ENCODE measurements at places on chromosomes 7 and 10.

GRCh38 chr7:118183428-118183785 lies 557 bp upstream of the LSM8 start:
- no peak for DNase-seq

GRCh38 chr7:12601302-12601869 lies 30.9 kb downstream of the SCIN start:
- no peak for DNase-seq

DNA sequence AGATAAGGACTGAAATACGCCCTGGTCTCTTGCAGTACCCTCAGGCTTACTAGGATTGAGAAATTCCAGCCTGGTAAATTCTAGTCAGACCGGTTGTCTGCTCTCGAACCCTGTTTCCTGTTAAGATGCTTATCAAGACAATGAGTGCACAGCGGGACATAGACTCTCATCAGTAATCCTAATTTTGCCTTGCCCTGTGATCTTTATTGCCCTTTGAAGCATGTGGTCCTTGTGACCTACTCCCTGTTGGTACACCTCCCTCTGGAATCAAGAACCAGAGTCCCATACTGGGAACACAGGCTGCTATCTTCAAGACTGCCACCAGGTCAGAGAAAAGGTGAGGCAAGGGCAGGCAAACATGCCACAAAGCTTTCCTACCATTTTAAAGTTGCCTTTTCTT lies 7.2 kb downstream of the C10orf53 start:
- no peak for DNase-seq

GRCh38 chr7:21300692-21301091 lies 127.2 kb upstream of the SP4 start:
- DNase-seq: no peak

- no peak for DNase-seq
Measured at GRCh38 chr7:133431134-133431724, 178.4 kb downstream of the EXOC4 start.

GRCh38 chr7:36986511-36986933 lies 262.2 kb upstream of the AOAH start:
- no peak for DNase-seq

DNA sequence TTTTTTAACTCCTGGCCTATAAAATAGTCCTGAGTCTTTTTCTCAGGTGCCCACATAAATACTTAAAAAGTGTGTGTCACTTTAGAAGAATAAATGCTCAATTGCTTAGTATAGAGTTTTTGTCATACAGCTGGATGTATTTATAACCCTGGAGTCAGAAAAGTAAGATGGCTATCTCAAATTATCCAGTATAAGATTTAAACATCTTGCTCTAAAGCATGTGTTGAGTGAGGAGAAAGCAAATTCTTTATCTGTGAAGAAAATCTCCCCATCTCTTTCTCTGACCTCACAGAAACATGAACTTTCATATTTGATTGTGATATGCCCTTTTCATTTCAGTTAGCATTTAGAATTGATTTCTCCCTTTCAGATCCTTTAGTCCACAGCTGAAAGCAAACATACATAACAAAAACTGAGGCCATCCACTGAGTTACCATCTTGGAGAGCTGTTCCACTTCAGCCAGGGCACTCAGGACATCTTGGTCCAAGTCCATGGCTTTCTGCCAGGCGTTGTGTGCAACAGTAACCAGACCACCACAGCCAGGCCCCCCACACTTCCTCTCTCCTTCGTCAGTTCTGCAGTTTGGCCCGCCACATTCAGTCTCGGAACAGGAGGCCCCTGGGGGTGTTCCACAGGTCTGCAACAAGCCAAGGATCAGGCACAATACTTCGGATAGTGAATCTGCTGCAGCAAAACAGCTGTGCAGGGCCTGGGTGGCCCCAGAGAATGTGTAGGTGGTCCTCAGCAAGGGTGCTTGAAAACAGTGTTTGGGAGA lies 40.9 kb downstream of the DLD start:
- no peak for DNase-seq

- no peak for DNase-seq
Measured at GRCh38 chr7:20200361-20200760, 16.8 kb downstream of the MACC1 start.

- no peak for DNase-seq
Measured at GRCh38 chr10:108812296-108812695, 1111.0 kb downstream of the XPNPEP1 start.

DNA sequence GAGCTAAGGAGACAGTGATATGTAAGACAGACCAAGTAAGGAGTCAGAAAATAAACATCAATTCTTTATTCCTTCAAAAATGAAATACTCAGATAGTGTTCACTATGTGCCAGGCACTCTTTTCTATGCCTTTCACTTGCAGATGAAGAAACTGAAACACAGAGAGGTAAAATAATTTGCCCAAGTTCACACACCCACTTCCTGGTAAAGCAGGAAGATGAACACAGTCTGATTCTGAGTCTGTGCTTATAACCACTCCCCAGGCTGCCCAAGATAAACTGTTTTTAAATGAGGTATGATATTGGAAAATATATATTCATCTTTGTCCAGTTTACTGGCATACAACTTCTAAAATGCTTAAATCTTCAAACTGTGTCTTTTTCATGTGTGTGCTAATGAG lies 294.4 kb upstream of the NPVF start:
- DNase-seq: no peak

DNA sequence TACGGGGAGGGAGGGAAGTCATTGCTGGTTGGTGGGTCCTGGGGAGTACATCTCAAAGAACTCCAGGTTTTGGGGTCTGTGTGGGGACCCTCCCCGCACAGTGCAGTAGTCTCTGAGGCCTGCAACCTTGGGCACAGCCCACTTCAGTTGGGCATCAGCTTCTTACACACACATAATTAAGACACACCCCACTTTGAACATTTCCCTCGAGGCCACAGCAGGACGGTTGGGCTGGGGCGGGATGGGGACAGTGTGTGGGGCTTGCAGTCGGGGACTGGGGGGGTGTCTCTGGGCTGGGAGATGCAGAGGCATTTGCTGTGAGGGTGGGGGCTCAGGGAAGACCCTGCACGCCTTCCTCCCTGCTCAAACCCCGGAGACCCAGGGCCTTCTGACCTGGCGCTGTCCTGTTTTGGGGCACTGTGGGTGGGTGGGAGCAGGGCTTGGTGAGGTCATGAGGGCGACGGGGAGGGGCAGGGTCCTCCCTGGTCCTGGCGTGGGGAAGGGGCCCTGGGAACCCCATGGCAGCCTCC lies 1.3 kb downstream of the LFNG start:
- no peak for DNase-seq

GRCh38 chr10:18325889-18326531 lies 185.8 kb downstream of the CACNB2 start:
- no peak for DNase-seq

DNA sequence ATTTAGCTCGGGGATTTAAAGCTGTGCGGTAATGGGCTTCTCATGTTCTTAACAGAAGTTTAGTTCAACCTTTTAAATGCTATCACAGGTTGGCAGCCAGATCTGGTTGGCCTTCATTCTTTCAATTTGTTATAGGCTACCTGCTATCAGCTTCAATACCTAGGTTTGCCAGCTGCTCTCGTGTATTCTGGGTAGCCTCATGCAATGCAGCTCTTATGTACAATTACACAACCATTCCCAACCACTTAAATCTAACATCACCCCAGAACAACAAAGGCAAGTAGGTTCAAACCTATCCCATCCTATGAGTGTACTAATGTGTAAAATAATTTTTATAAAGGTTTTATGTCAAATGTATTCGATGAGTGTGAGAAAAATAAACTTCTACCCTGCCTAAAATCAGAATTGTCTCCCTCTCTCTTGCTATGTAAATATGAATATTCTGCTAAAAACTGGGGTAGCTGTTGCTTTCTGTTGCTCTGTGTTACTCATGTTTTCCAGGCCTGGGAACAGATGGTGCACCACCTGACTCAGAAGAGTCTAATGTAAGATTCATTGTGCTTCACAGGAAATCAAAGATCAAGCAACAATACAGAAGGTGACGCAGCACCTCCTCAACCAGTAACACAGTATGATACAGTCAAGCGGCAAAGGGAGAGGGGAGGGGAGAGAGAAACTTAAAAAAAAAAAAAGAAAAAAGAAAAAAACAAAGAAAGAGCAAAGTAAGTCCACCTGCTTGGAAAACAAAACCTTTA lies 188.6 kb downstream of the ETV1 start:
- no peak for DNase-seq

- DNase-seq: no peak
Measured at GRCh38 chr7:47382200-47382599, 199.7 kb downstream of the TNS3 start.

DNA sequence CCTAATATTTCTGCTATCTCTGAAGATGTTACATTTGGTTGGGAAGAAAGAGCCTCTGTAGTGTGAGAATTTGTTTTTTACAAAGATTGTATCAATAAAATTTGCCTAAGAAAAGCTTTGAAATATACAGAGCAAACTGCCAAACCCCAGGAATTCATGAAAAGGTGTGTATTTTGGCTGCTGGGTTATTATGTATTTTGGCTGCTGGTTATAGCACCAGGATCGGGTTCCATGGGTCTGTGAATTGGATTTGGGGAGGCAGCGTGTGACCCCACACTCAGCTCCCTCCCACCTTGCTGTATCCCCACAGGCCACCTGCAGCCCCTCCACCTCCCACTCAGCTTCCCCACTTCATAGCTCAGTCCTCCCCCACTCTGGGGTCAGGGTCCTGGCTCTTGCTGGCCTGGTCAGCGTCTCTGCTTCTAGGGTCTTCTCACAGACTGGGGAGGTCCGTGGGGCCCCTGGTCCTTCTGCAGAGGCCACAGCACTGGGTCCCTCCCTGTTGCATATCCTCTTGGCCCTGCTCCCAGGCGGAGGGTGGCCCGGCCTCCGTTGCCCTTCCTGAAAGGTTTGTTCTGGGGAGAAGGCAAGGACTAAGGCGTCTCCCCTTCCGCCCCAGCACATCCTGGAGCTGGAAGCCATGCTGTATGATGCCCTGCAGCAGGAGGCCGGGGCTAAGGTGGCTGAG lies 24.0 kb upstream of the DPYSL4 start:
- DNase-seq: no peak

DNA sequence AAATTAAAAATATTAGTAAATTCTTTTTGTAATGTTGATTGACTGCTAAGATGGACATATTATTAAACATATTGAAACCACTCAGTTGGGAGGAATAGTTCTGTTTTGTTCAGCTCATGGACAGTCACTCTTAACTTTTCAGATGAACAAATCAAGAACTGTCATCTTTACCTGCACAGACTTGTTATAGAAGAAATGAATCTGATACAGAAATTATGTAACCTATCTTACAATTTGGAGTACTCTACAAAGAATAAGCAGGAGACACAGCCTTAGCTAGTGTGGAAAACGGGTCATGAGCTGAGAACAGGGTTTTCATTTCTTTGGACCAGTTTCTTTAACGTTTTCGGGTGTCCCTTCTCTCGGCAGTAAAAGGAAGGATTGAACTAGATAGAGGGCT lies 1.2 kb upstream of the ANLN start:
- DNase-seq: no peak

- DNase-seq: no peak
Measured at GRCh38 chr7:71486414-71486813, 354.5 kb downstream of the GALNT17 start.

DNA sequence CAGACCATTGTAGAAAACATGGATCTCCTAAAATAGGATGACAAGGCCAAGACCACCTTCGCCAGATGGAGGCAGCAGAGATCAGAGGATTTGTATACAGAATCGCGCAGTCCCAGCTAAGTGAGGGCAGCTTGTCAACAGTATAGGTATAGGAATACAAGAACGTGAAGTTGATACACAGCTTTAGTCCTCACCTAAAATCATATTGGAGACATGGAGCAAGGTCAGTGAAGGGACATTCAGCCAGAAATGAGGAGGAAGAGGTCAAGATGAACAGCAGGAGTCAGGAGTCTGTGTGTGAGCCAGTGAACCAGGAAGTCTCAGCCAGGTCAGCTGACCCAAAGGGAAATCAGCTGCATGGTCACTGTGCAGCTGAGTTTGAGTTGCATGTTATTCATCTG lies 263.4 kb upstream of the PRKCQ start:
- no peak for DNase-seq

- DNase-seq: no peak
Measured at GRCh38 chr7:53877688-53878087, 664.5 kb upstream of the VSTM2A start.

GRCh38 chr10:131689016-131689415 lies 211.8 kb upstream of the PPP2R2D start:
- DNase-seq: no peak

GRCh38 chr10:84783386-84783785 lies 455.0 kb downstream of the CCSER2 start:
- DNase-seq: no peak

DNA sequence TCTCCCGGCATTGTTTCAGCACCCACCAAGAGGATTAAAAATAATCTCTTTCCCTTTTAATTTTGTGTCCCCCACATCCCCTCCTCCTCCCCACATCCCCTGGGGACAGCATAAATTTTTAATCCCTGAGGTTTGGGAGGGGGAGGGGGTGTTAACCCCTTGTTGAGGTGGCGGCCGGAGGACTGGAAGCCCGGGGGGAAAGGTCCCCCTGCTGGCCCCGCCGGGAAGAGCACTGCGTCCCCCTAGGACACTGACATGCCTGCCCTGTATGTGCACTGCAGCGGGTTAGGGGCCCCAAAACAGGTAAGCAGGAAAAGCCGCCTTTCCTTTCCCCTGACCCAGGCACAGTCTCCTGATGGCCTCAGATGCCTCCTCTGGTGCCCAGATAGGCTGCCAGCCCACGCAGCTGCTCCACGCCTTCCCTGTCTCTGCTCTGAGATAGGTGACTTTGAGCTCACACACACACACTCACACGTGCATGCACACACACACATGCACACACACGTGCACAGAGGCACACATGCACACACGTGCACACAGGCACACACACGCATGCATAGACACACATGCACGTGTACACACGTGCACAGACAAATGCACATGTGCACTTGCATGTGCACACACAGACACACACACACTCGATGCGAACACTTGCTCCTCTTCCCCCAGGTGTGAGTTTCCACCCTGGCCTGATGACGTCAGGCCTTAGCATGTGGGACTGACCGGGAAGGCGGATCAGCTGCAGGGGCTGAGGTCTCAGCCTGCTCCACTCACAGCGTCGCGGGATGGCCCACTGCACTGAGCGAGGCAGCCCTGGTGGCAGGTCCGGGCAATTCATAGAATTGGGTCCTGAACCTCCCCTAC lies 12.3 kb downstream of the CNPY1 start:
- no peak for DNase-seq

DNA sequence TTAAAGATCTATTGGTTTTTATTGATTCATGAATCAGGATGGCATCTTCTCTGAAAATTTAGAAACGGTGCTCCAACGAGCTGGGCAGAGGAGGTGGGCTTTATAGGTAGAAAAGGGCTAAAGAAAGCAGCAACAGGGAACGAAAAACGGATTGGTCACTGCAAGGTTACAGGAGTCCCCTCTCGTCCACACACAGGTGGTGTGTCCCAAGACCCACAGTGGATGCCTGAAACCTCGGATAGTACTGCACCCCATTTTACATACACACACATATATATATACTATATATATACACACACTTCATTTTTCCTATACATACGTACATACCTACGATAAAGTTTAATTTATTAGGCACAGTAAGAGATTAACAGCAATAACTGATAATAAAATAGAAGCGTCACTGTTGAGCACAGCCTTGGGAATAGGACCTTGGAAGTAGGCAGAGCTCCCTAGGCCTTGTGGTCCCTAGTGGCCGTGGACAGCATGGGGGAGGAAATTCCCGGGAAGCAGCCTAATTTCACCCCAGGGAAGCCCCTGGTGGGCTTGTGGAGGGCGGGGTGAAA lies 737 bp upstream of the NUB1 start:
- DNase-seq: no peak

- DNase-seq: no peak
Measured at GRCh38 chr10:74651565-74651964, 174.8 kb upstream of the KAT6B start.

GRCh38 chr10:43172645-43173044 lies 34.4 kb downstream of the CSGALNACT2 start:
- no peak for DNase-seq

Data from stimulated activated naive CD4-positive, alpha-beta T cell treated with Interleukin-2 at 50 U/mL for 16 hours (primary cell).